ENCODE measurements at places on chromosomes 7 and 10.

GRCh38 chr10:120052964-120053702 lies 160.6 kb downstream of the SEC23IP start:
- no peak for DNase-seq

GRCh38 chr7:121475806-121476205 lies 79.7 kb upstream of the FAM3C start:
- no peak for DNase-seq

- DNase-seq = no peak
These were observed 58.2 kb downstream of the LANCL2 start for GRCh38 chr7:55423277-55423711.

- peak; percentile 60 for DNase-seq
These were observed 640 bp downstream of the ANKMY2 start for GRCh38 chr7:16644636-16645592.

DNA sequence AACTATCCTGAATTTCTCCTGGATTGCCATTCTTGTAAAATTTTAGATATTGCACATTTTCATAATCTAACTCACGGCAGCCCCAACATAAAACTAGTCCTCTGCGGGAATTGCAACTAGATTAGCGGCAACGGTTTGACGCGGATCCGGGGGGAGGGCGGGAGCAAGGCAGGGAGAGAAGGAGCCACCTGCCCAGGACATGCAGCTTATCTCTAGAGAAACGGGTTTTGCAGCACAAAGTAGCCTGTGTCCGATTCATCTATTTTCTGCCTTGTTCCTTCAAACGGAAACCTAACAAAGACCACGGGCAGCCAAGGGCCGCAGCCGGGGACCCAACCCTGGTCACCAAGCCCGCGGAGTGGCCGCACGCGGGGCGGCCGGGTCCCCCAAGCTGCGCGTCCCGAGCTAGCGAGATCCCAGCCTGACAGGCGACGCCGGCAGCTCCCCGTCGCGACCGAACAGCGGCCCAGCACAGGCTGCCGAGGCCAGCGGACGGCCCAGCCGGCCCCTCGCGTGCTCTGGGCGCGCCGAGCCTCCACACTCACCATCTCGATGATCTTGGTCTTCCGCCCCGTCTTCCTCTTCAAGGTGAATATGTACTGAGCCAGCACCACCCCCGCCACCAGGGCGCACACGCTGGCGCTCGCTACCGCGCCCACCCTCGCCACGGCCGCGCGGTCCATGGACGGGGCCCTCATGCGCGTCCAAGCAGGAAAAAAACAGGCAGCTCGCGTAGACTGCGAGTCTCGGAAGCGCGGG lies at the start of gene NT5C3A:
TSS of gene NT5C3A (minus strand) at position 754 of the 759 bp plus-strand sequence. CDS start at position 683, 71 bp downstream.
- DNase-seq = no peak

DNA sequence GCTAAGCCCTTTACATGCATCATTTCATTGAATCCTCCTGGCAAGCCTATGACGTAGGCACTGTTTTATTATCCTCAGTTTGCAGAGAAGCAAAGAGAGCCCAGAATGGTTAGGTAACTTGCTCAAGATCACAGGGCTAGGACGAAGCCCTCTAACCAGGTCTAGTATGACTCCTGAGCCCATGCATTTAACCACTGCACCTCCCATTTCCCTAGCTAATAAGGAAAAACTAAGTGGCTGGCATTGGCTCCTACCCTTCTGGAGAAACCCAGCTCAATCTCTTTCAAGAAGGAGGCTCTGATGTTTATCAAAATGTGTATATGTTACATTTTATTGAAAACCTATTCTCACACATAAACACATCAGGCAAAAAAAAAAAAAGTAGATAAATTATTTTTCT lies 19.8 kb downstream of the MYOF start:
- DNase-seq = no peak

GRCh38 chr7:73960548-73960947 lies 67.4 kb upstream of the ELN start:
- peak; percentile 69 for DNase-seq

DNA sequence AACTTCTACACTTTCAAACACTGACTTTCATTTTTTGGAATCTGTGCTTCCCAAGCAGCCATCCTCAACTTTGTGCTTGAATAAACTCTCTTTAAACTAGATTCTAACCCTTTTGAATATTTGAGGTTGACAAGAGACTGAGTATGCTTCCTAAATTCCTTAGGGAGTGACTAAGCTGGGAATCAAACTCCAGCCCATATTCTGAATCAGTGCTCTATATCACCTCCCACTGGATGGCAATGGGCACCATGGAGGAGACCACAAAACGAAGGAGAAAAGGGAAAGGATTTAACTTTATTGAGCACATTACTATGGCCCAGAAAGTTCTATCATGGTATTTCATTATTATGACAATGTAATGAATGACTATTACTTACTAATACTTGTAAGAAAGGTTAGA lies 17.2 kb upstream of the SLC26A4 start:
- no peak for DNase-seq

DNA sequence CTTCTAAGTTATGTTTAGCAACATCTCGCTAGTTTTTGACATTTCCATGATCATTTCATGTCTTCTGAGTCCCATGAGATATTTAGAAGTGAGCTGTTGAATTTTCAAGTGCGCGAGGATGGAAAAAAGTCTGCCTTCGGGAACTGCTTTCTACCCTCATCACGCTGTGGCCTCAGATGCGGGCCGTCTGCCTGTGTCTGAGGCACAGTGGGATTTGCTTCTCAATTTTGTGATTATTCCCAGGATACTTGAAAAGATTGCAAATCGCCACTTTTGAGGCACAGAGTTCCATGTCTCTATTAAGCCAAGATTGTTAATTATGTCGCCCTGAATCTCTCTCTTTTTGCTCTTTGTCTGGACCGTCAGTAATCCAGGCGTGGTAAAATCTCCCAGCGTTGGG lies 30.8 kb upstream of the NKX6-2 start:
- no peak for DNase-seq

- peak; percentile 31 for DNase-seq
These were observed 50.6 kb upstream of the SRPK2 start for GRCh38 chr7:105439174-105439893.

DNA sequence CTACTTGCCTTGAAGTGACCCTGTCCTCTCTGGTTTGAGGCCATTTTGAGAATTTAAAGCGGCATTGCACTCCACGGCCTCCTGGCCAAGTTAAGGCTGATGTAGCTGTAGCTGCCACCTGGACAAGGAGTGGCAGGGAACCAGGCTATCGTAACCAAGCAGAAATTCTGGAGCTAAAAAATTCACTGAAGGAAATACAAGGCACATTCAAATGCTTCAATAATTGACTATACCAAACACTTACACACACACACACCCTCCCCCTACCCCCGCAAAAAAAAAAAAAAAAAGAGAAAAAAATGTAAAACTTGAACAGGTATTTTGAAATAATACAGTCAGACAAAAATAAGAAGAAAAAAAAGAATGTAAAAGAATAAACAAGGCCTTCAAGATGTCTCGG lies 409.0 kb upstream of the SEMA3A start:
- no peak for DNase-seq

- DNase-seq = no peak
These were observed 379.1 kb downstream of the INHBA start for GRCh38 chr7:41323806-41324205.

DNA sequence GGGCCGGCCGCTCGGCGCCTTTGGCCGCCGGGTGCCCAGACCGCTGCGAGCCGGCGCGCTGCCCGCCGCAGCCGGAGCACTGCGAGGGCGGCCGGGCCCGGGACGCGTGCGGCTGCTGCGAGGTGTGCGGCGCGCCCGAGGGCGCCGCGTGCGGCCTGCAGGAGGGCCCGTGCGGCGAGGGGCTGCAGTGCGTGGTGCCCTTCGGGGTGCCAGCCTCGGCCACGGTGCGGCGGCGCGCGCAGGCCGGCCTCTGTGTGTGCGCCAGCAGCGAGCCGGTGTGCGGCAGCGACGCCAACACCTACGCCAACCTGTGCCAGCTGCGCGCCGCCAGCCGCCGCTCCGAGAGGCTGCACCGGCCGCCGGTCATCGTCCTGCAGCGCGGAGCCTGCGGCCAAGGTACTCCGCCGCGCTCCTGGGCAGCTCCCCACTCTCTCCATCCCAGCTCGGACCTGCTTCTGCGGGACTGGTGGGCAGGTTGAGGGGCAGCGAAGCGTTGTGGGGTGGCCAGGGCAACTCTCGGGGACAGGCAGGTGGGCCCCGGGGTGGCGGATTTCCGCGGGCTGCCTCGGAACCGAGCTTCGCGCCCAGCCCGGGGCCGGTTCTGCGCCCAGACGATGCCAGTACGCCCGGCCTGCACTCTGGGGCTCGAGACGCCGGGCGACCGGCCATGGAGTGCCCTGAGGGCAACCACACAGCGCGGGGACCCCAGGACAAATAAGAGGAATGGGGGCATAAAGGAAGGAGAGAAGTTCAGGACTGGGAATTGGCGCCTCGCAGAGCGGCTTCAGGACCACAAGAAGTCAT lies 578 bp downstream of the HTRA1 start:
- no peak for DNase-seq

DNA sequence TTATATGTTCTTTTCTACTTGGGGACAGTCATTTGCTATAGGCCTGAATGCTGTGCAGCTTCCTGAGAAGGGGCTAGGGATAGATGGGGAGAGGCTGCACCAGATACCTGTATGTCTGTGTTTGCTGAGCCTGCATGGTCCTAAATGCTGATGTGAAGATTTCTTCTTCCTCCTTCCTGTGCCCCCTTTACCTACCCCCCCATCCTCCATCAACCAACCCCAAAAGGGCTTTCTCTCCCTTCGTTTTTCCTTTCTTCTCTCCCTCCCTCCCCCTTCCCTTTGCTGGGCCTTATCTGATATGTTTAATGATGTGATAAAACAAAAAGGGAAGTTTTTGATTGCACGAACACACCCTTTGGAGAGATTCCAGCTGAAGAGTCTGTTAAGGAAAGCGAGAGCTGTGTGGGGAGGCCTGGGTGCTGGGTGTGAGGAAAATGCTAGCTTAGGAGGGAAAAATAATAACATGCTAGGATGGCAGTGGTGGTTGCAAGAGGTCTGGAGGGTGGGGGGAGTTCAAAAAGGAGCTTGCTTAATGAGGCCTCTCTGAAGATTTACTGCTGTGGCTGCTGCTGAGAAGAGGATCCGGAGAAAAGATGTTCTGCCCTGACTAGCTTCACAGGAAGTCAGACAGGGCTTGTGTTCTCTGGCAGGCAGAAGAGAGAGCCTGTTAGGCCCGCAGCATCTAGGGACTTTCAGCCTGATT lies 101.8 kb downstream of the SAMD9 start:
- DNase-seq = peak; percentile 84

- DNase-seq = no peak
These were observed 138.8 kb downstream of the ADCYAP1R1 start for GRCh38 chr7:31190906-31191305.

- no peak for DNase-seq
These were observed 12.6 kb downstream of the TWIST1 start for GRCh38 chr7:19104811-19105210.

- peak; percentile 46 for DNase-seq
These were observed 5.7 kb downstream of the KIAA1549 start for GRCh38 chr7:138975343-138976104.

DNA sequence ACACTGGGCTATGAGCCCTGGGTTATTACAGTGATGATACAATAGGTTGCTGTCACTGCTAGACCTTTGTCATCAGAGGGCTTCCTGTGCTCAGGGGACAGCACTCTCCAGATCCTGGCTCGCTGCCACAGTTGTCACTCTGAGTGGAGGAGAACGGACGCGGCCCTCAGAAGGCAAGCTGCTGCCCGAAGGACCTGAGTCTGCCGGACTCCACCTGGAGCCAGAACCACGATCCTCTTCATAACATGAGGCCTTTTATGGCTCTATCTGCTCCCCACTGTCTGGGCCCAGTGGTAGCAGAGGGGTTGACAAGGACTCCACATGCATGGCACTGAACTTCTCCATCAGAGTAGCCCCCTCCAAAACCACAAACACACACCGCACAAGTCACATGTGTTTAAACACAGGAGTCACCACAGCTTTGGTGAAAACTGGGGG lies 94.7 kb upstream of the EFCAB10 start:
- peak; percentile 75 for DNase-seq

DNA sequence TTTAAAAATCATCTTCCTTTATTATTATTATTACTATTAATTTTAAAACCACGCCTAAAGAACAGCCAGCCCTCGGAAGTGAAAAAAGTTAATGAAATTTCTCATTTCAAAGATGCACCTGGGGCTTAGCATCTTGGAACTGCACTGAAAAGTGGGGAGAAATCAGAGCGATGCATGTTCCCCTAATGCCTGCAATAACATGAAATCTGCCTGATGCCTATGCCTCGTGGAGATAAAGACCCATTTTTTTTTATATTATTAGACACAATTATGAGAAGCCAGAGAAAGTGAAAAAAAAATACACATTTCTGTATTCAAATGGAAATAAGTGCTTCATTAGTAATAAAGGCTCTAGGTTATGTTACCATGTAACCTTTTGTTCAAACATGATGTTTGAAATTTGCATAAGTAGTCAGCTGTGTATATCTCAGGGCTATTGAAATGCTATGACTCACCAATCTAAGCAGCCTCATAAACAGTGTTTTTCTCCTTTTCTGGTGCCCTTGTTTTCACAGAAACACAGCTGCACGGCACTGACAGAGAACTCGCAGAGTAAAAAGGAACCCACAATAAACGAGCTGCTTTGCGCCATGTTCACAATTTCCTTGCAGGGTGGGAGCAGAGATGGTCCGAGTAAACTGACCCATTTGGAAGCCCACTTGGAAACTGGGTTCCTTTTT lies 175.8 kb upstream of the PRKCQ start:
- no peak for DNase-seq

DNA sequence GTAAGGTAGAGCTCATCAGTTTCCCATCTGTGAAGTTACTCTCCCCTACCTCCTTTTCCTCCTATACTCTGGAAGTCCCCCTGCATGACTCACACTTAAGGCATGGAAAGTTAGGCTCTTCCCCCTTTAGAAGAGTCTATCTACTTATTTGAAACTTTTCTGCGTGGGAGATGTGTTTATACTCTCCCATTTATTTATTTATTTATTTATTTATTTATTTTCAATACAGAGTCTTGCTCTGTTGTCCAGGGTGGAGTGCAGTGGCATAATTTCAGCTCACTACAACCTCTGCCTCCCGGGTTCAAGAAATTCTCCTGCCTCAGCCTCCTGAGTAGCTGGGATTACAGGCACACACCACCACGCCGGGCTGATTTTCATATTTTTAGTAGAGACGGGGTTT lies 107.5 kb upstream of the JCAD start:
- DNase-seq = no peak

GRCh38 chr10:16809074-16809718 lies 8.0 kb downstream of the RSU1 start:
- DNase-seq = peak; percentile 75

DNA sequence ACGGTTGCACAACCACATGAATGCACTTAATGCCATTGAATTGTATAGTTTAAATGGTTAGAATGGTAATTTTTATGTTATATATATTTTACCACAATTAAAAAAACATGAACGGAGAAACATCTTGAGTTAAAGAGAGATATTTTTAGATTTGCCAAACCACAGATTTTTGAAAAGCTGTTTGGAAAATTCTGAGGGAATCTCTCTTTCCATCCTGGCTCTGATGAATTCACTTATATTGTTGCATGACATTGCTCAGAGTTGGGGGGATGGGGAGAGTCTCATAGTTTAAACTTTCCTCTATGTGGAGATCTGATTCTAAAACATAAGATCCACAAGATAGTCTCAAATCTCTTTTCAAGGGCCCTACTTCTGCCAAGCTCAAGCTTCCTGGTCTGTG lies 275.0 kb upstream of the NPVF start:
- DNase-seq = no peak

Measured in KBM-7 (cell line).